Activated CD4-positive, alpha-beta T cell treated with anti-CD3 and anti-CD28 coated beads for 24 hours (primary cell): ENCODE measurements at places on chromosomes 5 and 9.

- DNase-seq = no peak
Measured at GRCh38 chr9:108077556-108077955, 588.0 kb upstream of the KLF4 start.

DNA sequence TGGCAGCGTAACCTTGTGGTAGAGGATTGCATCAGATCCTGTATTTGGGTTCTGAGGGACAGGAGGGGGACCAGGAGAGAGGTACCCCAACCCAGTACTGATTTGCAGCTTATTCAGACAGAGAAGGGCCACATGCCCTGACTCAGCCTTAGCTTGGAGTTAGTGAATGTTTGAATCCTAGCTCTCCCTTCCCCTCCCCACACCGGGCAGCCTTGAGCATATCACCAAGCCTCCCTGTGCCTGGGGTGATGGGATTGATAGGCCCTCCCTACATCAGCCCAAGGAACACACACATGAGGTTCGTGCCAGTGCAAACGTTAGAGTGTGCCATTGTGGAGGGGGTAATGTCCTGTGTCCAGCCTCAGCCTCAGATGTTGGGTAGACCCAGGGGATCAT is 71.9 kb downstream of the AMBP start:
- DNase-seq = no peak

- no peak for DNase-seq
Measured at GRCh38 chr5:14341571-14342230, 198.6 kb downstream of the TRIO start.

DNA sequence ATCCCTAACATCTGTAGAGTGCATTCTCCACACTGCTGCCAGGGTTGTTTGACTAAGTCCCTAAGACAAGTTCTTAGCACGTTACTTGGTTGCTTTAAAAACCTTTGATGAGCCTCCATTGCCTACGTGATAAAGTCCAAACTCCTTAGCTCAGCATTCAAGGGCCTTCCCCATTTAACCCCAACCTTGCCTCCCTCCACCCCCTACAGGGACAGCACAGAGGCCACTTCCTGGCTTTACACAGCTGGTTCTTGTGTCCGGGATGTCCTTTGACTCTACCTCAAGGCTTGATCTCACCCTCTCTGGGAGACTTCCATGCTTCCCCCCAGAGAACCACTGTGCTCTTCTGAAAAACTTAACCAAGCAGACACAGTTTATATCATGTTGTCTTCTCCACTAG is 29.4 kb downstream of the FAM240B start:
- no peak for DNase-seq

- no peak for DNase-seq
Measured at GRCh38 chr5:177545487-177546257, 8.7 kb downstream of the FAM193B start.

DNA sequence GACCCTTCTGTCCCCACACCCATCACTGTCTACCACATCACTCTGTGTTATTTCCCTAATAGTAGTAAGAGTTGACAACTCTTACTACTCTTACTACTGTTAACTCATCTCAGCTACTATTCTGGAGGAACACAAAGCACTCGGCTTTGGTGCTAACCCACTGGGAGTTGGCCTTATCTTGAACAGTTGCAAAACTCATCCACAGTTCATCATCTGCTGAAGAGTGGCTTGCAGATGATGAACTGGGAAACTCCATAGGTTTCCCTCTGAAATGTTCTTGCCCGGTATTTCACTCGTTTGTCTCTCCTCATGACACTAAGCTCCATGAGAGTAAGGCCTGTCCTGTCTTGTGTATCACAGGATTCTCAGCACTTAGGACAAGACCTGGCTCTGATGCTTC is 221.4 kb downstream of the NR3C1 start:
- no peak for DNase-seq

DNA sequence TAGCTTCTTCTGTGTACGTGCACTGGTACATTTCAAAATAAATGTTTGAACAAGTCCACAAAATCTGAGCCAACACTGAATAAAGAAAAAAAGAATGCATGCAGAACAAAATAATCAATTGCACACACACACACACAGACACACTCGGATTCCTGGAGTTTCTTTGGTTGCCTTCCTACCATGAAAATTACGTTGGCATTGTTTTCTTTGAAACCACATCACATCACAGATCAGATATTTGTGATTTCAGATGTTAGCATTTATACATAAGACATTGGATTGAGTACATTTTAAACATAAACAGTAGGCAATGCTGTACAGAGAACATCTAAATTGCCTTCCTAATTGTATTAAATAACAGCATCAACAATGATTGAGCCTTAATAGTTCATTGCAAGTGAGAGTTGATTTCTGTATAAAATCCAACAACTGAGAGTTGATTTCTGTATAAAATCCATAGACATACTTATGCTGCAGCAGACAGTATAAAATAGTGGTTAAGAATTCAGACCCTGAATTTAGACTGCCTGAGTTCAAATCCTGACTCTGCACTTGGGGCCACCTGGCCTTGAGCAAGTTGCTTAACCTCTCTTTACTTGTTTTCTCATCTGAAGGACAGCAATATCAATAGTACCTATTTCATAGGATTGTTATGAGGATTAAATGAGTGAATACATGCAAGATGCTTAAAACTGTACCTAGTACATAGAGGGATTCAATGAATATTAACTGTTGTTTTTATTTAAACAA is 101.7 kb upstream of the IFNE start:
- no peak for DNase-seq

DNA sequence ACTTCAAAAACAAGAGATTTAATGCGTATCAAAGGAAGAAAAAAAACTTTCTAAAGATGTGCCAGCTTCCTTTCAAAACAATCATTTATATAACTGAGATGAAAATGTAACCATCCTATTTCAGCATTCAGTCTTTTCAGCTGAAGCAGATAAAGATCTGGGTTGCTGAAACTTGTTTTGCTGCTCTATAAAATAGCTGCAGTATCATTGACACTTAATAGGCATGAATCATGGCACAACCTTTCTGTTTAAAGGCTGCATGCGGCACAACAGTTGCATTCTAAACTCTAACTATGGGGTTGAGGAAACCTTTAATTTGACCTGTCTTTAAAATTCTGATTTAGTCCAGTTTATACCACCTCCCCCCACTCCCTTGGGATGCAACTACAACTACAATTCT is 196.7 kb downstream of the MPDZ start:
- no peak for DNase-seq

GRCh38 chr5:2899311-2899710 is 147.8 kb upstream of the IRX2 start:
- DNase-seq = no peak

DNA sequence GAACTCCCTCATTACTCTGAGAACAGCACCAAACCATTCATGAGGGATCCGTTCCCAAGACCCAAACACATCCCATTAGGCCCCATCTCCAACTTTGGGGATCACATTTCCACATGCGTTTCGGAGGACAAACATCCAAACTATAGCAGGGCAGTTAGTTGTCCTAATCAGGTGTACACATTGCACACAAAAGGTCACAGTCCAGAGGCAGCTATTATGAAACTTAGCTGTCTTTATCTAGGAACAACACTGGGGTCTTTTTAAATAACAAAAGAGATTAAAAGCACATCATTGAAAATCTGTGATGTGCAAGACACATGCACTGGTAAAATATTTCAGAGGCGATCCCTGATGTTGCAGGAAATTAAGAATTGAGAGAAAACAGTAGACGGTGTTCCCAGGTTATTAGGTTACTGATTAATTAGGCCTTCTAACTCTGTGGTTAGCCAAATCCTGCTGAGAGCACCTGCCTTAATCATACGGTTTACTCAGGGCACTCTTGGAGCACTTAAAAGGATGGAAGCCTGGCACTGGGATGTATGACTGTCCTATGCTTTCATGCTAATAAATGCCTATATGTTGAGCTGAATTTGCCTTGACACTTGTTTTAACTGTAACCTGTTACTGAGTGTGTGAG is 1574.5 kb upstream of the WWC1 start:
- no peak for DNase-seq

GRCh38 chr9:81634915-81635516 is 54.3 kb downstream of the TLE1 start:
- DNase-seq = no peak

DNA sequence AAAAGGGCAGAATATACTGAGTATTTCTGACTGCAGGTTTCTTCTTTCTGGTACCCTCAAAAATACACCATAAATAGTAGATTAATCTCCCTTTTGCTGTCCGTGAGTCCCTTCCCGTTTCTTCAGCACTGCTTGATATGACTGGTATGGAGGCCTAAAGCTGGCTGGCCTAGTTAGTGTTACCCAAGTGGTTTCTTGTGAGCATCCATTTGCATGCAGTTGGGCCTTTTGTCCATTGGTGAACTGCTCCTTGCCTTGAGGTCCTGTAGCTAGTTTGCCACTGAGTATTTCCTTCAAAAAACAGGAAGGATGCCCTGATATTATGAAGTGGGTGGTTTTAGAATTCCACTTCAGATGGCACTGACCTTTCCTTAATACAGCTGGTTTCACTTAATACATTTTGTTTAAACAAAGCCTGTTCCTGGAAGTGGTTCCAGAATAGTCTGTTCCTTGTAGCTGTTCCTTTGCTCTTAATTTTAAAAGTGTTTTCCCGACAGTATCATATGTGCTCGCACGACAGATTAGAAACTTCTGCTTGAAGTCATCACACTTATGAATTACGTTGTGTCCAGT is 40.0 kb upstream of the ABL1 start:
- DNase-seq = no peak

- no peak for DNase-seq
Measured at GRCh38 chr9:78831726-78832125, 534.8 kb downstream of the PSAT1 start.

DNA sequence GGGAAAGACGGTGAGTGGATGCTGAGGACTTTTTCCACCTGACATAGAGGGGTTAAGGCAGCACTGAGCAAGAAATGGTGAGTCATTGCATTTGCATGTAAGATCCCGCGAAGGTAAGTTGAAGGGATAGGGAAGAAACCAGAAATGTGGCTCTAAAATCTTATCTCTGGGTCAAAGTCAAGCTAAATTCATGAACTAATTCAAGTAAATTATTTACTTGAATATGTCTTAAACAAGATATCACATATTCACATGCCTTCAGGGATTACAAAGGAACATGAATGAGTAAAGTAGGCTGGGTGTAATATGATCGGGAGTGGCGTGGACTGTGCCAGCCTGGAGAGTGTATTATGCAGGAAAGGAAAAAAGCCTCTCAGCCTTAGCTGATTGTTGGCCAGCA is 74.4 kb upstream of the EQTN start:
- DNase-seq = no peak

- DNase-seq = no peak
Measured at GRCh38 chr5:10761933-10762775, 1.1 kb upstream of the DAP start.

DNA sequence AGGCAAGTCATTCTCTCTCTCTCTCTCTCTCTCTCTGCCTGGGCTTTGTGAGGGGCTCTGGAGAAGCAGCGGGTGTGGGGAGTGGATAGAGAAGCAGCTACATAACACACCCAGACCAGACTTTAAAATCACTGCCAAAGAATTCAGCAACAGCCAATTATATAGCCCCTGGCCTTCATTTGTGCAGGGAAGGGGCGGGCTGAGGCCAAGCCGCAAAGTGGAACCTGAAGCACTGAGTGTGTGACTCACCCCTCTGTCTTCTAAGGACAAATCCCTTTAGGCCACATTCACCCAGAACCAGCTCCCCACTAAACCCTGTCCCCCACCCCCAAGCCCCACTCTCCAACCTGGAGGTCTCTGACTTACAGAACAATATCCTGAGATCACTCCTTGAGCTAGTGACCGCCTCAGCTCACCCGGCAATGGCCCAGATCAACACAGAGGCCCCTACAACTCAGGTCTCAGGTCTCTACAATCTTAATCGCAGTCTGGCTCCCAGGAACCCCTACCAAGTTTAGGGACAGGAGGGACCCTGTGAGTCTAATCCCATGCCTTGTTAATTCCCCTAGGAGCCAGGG is 6.0 kb downstream of the B4GALT1 start:
- DNase-seq = no peak

DNA sequence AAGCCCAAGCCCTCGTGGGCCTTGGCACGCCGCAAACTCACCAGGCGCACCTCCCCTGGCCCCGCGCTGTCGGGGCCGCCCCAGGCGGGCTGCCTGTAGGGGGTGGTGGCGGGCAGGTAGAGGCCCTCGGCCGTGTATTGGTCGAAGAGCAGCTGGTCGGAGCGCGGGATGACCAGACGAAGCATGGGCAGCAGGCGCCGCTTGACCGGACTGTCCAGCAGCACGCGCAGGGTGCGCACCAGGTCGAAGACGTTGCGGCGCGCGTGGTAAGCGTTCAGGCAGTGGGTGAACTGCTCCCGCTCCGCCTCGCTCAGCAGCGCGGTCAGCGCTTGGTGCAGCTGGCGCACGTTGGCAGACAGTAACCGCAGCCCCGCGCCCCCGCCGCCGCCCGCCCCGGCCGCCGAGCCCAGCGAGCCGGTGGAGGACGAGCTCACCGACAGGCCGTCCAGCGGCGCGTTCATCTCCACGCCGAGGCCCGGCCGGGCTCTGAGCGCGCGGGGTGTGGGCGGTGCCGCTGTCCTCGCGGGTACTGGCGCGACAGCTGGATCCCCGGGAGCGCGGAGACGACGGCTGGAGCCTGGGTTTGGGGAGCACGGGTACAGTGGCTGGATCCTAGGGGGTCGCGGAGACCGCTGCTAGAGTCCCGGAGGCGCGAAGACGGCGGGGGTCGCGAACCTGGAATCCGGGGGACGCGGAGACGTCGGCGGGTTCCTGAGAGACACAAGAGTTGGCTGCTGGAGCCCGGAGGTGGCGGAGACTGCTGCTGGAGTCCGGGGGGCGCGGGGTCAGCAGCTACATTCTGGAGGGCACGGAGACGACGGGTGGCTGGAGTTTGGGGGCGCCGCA is 709 bp downstream of the WHRN start:
- DNase-seq = peak; percentile 28

GRCh38 chr5:31255041-31255440 is 61.6 kb downstream of the CDH6 start:
- no peak for DNase-seq

- DNase-seq = no peak
Measured at GRCh38 chr5:171857489-171857876, 71.9 kb downstream of the SMIM23 start.

GRCh38 chr5:159163027-159163700 is 46.2 kb downstream of the RNF145 start:
- no peak for DNase-seq

DNA sequence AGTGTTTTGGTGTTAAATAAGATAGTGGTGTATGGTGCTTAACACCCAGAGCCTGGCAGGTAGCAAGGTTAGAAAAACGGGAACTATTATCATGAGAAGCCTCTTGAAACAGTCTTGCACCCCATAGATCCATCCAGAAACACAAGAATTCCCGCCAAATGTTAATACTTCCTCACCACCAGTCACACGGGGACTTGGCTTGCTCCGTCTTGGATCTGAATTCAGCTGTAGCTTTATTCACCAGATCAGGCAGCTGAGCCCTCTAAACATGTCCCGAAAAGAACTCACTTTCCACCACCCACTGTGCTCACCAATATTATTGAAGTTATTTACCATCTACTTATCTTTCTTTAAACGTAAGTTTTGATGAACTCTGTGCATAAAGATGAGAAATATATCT is 101.6 kb upstream of the PTPN3 start:
- DNase-seq = no peak

- DNase-seq = no peak
Measured at GRCh38 chr9:129646252-129646651, 4.3 kb upstream of the ASB6 start.

GRCh38 chr9:133953976-133954709 is 38.0 kb downstream of the VAV2 start:
- DNase-seq = no peak
